Activated T-cell treated with anti-CD3 and anti-CD28 coated beads for 4 hours (primary cell): ENCODE measurements at places on chromosomes 1 and 21.

- DNase-seq: no peak
Measured at GRCh38 chr1:70353601-70354331, 756 bp downstream of the ANKRD13C start.

GRCh38 chr21:39181205-39181818 is 1.9 kb downstream of the PSMG1 start:
- no peak for DNase-seq

GRCh38 chr1:115215703-115216521 is 122.1 kb downstream of the NGF start:
- no peak for DNase-seq

DNA sequence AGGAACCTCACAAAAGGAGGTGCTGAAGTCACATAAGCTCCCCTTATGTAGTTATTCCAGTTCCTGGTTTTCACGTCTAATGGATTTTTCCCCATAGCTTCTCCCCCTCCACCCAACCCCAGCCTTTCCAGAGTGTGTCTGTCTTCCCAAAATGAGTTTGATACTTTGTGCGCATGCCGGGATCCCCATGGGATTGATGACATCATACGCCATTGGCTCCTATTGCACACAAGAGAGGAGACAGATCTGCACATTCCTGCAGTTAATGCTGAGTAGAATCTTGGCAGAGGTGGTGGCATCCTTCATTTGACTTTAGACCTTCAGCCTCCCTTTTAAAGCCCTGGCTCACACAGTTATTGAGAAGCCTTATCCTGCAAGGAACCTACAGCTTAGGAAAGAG is 71.4 kb downstream of the DDR2 start:
- no peak for DNase-seq

- no peak for DNase-seq
Measured at GRCh38 chr1:5889901-5890300, 102.3 kb downstream of the NPHP4 start.

- peak; percentile 60 for DNase-seq
Measured at GRCh38 chr1:41898191-41898713, 20.5 kb downstream of the HIVEP3 start.

DNA sequence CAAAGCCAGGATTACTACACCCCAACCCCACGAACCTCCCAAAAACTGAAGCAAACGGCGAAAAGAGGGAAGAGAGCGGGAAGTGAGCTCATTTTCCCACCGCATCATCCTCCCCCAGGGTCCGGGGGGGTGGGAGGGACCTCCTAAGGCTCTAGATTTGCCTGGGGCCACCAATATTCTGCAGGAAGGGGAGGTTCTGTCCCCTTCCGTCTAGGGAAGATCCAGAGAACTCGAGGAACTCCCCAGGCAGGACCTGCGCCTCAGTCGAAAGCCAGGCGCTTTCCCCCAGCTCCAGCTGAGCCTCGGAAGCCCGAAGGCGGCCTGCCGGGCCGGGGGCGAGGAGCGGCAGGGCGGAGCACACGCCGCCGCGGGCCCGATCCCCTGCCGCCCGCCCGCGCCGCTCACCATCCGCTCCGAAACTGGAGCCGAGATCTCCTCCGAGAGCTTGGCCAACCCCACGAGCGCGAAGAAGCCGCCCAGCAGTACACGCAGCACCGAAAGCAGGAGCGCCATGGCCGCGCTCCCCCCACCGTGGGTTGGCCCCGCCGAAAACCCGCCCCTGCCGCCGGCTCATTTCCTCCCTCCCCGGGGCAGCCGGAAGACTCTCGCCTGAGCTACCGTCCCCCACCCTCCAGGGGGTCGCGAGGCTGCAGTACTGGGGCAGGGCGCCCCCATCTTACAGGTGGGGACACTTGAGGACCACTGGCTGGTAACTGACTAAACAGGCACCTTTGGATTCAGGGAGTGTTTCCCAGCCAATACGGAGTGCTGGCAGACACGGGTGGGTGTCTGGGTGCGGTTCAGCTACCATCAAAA is at the start of gene TMEM35B:
TMEM35B (minus strand) TSS at position 555 of the 816 bp plus-strand sequence; CDS start at position 513, 42 bp downstream.
- peak; percentile 69 for DNase-seq

GRCh38 chr1:175272361-175272760 is 79.8 kb upstream of the KIAA0040 start:
- DNase-seq: no peak

DNA sequence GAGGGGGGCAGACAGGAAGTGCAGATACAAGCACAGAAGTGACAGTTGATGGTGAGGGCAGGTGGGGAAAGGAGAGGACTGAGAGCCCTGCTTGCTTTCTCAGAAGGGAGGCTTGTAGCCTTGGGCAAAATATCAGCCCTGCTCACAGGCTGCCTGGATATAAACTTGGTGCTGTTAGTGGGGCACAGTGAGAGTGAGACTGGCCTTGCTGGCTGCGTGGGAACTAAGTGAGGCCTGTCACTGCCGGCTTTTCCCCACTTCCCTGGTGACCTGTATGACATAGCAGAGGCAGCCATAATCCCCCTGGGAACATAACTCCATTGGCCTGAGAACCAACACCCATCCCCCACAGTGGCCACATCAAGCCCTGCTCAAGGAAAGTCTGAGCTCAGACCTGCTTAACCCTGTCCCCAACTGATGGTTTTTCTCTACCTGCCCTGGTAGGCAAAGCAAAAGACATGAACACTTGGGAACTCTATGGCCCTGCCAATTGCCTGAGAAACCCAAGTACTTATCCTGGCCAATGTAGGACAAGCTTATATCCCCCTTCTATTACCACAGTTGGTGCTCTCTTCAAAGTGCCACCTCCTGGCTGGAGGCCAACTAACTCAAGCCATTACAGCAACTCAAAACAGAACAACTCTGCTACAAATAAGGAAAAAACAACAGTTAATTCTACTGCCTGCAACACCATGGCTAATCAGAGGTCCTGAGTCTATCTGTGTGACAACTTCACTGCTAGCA is 472.7 kb downstream of the PLPP3 start:
- no peak for DNase-seq
